ENCODE measurements at places on chromosomes 13 and 19.
A peak's percentile ranks its signal among the peaks of the same experiment; 100 is the strongest.

DNA sequence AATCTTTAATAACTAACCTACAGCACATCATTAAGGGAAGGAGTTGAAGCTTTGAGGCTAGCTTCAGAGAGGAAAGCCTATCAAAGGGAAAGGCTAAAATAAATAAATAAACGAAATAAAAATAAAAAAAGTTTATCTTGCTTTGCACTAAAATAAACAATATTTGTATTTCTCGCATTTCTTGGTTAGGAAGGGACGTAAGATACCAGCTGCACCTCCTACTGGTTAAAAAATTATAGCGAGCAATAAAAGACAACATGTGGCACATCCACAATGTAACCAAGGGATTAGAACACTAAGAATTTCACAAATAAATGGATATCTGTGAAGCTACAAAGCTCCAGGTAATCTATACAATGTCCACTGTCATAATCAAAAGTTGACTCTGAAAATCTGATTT, 194.5 kb downstream of the DACH1 start:
- no peak for DNase-seq

GRCh38 chr19:6423499-6424194, 964 bp downstream of the KHSRP start:
- DNase-seq = no peak

- DNase-seq = no peak
Observed at GRCh38 chr13:45222919-45223318, 22.1 kb upstream of the KCTD4 start.

DNA sequence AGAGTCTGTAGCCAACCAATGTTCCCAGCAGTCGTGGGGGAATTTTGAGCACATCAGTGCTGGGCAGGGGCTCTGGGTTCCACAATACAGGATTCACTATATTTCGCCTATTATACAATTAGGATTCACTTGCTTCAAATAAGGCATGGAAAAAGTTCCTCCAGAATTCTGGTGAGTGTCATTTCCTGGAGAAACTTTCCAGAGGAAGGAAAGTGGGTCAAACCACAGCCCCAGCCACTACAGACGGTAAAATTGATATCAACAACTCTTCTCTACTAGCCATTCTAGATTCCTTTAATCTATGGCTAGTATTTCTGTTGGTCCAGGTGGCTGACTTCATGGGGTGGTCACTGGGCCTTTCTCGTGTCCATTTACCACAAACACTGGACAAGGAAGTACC, 10.5 kb downstream of the MYCBP2 start:
- no peak for DNase-seq

DNA sequence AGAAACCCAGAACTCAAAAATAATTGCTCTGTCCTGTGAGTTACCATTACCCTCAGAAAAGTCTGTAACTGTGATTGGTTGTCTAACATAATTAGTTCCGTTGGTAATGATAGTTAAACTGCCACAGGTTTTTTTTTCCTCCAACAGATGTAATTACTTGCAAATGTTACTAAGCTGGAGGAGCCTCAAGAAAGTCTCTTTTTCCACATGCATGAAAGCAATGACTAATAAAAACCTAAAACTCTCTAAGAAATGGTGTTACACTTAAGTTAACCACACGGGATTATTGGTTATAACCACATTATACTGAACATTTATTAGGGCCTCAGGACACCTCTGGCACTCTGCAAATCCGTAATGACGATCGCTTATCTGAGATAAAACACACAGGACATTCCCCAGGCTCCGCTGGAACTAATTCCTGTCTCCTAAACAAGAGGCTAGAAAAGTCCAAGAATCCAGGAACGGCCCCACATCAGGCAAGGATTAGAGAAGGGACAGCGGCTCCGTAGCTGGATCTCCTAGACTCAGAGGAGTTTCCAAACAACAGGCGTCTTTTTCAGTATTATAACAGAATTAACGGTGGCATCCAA, 753 bp downstream of the ZNF235 start:
- DNase-seq = no peak

GRCh38 chr13:43272851-43273250, 249.5 kb downstream of the DNAJC15 start:
- DNase-seq = no peak

DNA sequence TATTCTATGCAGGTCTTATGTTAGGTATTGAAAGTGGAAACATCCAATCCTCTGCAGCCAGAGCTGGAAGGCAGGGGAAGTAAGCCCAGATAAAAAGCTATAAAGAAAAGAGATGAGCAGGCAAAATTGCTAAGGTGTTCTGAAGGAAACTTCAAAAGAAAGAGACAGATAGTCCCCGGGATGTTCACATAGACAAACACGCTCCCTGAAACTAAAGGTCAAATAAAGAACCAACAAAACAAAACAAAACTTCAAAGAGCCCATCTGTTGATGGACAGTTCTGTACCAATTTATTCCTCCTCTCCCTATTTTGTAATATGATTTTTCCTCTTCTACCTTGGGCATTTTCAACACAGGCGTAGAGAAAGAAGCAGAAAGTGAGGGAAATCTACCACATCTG, 11.3 kb upstream of the NDFIP2 start:
- DNase-seq = no peak

DNA sequence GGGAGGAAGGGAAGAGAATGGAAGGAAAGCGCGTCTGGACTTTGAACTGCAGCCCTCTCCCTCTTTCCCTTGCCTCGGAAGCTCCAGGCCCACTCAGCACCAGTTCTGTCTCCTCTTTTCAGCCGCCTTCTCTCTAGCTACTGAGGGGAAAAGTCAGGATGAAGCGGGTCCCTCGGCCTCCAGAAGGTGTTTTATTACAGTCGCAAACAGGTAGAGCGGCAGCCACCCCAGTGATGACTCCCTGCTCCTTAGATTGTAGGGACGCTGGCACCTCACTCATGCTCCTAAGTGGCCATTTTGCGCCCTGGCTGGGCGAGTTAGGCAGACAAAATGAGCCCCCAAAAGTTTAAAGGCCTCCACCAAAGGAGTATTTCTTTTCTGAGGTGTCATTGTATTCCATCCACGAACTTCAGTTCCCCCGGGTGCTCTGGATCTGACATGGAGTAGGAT, 954 bp upstream of the STK24 start:
- no peak for DNase-seq

- no peak for DNase-seq
Observed at GRCh38 chr19:36125557-36125956, 10.3 kb downstream of the TBCB start.

DNA sequence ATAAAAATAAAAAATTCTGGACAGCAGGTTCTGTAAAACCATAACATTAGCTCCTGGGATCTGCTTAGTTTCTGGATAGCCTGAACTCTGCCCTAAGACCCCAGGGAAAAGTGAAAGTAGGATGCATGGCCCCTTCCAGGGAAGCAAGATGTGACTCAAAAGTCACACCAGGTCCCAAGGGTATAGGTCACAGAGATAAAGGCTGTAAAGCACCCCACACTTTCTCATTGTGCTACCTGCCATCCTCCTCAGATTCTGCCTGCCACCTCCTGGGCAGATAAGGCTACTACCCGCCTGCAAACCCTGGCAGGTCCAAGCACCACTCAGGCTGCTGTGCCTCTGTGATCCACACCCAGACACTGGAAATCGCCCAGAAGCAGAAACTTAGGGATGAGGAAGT, 20.6 kb downstream of the FFAR2 start:
- peak; percentile 27 for DNase-seq

GRCh38 chr13:99585609-99586008, 84.3 kb downstream of the TM9SF2 start:
- no peak for DNase-seq

GRCh38 chr19:15445807-15446376, 3.9 kb downstream of the WIZ start:
- no peak for DNase-seq

GRCh38 chr19:49677901-49678674, 1.0 kb downstream of the PRMT1 start:
- peak; percentile 62 for DNase-seq

- no peak for DNase-seq
Observed at GRCh38 chr19:918481-919198, 1.5 kb downstream of the KISS1R start.

- DNase-seq = no peak
Observed at GRCh38 chr19:18440415-18440877, 2.5 kb upstream of the ISYNA1 start.

DNA sequence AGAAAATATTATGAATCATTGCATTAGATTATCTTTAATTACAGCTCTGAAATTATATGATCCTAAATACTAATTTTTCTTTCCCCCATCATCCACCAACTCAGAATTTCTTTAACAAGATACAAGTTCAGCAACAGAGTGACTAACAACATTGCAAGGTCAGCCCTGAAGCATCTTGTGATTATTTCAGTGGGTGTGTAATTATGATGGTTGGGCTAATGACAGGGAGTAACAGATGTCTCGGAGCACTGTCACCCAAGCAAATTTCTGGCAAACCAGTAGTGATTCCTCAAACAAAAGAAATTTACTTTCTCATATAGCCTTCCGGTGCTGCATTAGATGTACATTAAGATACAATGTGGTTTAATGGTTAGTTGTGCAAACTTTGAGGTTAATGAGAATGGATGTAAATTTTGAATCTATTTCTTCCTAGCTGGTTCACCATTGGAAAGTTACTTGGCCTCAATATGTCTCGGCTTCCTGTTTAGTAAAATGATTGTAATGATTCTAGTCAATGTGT, 238.9 kb downstream of the ITGBL1 start:
- DNase-seq = no peak

DNA sequence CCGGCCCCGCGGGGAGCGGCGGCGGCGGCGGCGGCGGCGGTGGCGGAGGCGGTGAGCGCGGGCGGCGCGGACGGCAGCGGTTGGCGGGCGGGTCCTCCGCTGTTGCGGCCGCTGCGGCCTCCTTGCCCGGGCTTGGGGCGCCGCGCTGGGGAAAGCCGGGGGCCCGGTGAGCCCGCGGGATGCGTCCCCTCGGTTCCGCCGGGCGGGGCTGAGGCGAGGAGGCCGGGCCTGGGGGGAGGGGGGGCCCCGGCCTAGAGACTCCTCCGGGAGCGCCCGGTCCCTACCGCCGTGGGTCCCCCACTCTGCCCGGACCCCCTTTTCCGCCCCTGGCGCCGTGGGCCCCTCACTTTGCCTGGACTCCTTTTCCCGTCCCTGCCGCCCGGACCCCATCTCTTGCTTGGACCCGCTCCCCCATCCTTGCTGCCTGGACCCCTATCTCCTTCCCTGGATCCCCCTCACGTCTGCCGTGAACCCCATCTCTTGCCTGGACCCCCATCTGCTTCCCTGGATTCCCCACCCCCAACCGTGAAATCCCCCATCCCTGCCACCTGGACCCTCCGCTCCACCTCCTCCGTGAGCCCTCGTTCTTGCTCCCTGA, 28.6 kb upstream of the NDUFS7 start:
- DNase-seq = no peak

DNA sequence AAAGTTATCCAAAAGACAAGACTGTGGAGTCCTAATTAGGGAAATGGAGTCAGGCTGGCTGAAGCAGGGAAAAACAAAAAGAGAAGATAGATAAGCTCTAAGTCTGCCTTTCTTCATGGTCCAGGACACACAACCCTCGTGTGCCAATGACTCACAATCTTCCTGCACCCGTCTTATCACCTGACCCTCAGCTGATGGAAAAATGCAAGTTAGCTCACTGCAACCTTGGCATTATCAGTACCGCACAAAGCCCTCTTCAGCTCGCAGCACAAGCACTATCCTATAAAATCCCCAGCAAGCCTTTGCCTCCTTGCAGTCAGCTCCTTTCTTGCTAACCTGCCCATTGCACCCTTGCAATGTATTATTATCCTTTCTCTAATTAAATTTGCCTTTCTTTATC, 4.3 kb downstream of the OR7A5 start:
- DNase-seq = no peak

GRCh38 chr13:112248862-112249592, 127.1 kb upstream of the SPACA7 start:
- DNase-seq = no peak

GRCh38 chr19:56974556-56975207, 134.2 kb upstream of the PEG3 start:
- DNase-seq = no peak

DNA sequence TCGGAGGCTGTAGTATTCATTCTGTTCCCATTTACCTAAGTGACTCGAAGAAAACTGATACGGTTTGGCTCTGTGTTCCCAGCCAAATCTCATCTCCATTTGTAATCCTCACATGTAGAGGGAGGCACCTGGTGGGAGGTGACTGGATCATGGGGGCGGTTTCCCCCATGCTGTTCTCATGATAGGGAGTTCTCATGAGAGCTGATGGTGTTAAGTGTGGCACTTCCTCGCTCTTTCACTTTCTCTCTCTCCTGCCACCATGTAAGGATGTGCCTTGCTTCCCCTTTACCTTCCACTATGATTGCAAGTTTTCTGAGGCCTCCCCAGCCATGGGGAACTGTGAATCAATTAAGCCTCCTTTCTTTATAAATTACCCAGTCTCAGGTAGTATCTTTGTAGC, 23.5 kb downstream of the SLAIN1 start:
- DNase-seq = no peak

DNA sequence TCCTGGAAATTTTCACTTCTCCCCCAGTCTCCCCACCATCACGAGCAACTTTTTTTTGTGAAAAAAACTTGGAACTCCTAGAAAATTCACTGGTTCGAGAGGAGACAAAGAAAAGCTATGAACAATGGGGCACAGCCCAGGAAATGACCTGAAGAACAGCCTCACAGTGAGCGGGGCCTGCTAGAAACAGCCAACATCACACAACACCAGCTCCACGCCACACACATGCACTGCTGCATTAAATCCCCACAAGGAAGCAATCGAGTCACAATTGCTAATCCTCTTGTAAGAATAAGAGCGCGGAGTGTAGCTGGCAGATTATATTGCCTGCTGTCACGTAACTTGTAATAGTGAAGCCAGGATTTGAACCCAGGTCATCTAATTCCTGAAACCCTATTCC, 48.8 kb downstream of the SLC7A1 start:
- no peak for DNase-seq

All from stimulated activated CD8-positive, alpha-beta memory T cell treated with anti-CD3 and anti-CD28 coated beads, Interleukin-7, amount 100 ng/mL, for 24 hours (primary cell).